ENCODE measurements at places on chromosomes 16 and 17.
A peak's percentile ranks its signal among the peaks of the same experiment; 100 is the strongest.

DNA sequence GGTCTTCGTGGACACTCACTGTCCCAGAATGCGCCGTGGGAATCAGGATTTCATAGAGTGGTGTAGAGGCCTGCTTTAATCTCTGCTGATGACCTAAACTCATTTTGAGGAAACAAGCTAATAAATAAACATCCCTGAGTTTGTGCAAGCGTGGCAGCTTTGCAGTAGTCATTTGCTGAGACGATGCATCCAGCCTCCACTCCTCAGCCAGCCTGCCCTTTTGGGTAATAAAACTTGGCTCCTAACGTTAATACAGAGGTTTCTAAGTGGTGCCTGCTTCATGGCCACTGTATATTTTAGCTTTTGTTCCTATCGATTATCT lies 1.3 kb downstream of the DGKE start:
- DNase-seq: no peak

- DNase-seq: peak; percentile 41
Observed at GRCh38 chr17:21019976-21020586, 22.7 kb downstream of the USP22 start.

- peak; percentile 9 for DNase-seq
Observed at GRCh38 chr17:7932483-7932891, 481 bp downstream of the CNTROB start.

DNA sequence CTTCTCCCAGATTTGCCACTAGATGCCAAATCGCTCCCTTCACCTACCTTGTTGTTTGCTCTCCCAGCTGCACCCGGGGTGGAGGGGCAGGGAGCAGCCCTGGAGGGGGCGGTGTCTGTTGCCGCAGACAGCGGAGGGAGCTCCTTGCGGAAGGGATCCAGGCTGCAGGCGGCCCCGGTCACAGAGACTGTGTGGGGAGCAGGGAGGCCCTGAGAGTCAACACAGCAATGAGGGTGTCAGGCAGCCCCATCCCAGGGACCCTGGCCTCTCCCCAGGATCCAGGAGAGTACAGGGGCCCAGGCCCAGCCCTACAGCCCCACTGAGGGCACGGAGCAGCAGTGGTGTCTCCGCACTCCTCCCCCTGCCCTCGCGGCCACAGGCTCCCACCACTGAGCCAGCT lies 50.5 kb upstream of the CHMP6 start:
- DNase-seq: no peak

DNA sequence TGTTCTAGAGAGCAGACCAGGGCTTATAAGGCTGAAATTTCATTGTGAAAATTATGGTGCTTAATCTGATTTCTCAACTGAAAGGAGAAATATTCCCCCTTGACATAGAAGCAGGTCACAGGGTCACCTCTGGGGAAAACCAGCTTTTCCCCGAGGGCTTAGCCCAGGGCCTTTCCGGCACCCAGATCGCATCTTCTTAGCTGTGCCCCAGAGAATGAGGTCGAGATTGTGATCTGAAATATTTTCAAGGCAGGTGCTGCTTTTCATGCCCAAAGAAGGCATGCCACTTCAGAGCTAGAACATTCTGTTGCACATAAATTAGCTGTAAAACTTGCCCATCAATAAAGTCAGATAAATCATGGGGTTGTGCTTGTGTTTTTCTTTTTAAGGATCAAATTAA lies 25.4 kb upstream of the ARHGAP17 start:
- no peak for DNase-seq

DNA sequence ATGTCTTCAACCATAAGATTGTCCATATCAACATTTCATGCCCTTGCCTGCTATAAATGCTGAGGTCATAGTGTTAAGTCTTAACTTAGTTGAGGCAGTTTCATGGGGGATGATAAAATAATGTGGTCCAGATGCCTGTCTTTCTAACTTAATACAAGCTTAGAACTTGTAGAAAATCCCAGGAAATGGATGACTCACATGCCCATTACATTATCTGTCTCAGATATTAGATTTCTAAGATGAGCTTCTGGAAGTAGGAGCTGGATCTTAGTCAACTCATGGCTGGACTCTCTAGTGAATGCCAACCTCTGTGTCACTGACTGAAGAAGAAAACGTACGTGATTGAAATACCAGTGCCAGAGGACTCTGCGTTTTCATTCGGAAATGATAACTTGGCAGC lies 797.5 kb upstream of the EEF2KMT start:
- no peak for DNase-seq

DNA sequence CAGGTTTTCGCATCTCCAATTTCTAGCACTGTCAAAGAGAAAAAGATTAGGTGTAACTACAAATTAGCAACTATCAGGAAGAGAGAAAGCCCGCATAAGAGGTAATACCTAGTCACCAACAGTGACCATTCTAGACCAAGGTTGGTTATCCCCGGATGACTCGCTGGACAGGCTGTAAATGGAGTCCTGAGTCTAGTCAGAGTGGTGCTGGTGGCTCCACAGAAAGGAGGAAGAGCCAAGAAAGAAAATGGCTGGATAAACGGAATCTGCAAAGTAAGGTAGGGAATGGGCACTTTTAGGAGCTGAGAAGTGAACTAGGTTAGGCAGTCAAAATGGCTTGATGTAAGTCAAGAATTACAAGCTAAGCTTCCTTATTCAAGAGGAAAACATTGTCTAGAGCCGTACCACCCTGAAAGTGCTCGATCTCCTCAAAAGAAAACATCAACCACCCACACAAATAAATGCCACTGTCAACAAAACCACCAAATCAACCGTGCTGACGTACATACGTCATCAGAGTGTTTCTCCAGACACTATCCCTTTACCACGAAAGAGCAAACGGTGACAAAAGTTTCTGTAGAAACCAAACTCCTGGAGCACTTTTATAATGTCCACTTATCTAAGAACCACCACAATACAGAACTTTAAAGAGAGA lies 2.2 kb downstream of the GSPT1 start:
- DNase-seq: peak; percentile 45

- DNase-seq: no peak
Observed at GRCh38 chr17:9151091-9151490, 129.8 kb downstream of the NTN1 start.

DNA sequence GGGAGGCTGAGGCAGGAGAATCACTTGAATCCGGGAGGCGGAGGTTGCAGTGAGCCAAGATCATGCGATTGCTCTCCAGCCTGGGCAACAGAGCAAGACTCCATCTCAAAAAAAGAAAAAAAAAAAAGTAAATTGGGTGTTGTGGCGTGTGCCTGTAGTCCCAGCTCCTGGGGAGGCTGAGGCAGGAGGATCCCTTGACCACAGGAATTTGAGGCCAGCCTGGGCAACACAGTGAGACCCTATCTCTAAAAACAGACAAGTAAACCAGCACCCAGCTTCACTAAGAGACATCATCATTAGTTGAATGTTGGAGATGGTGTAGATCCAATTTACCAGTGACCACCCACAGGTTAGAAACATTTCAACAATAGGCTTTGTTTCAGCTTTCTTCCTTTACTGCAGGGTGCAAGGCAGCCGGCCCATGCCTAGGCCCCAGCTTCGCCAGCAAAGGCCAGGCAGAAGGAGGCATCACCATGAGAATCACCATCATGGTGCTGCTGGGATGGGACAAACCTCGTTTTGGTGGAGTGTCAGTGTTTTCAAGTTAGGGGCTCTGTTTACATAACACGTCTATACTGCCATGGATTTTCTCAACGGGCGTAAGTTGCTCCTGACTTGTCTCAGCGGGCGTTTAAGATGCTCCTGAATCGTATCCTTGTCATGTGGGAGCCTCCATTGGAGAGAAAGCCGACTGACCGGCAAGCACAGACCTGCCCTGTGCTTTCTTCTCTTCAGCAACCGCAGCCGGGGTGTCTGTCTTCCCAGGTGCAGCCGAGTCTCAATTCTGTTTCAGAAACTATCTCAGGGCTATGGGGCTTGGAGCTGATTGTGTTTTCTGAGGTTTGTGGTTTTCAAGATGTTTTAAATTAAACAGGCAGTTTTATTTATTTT lies 7.3 kb downstream of the TCF25 start:
- no peak for DNase-seq

GRCh38 chr17:65551267-65552040 lies 10.0 kb downstream of the AXIN2 start:
- no peak for DNase-seq

- no peak for DNase-seq
Observed at GRCh38 chr16:89442588-89442987, 47.8 kb downstream of the ANKRD11 start.

DNA sequence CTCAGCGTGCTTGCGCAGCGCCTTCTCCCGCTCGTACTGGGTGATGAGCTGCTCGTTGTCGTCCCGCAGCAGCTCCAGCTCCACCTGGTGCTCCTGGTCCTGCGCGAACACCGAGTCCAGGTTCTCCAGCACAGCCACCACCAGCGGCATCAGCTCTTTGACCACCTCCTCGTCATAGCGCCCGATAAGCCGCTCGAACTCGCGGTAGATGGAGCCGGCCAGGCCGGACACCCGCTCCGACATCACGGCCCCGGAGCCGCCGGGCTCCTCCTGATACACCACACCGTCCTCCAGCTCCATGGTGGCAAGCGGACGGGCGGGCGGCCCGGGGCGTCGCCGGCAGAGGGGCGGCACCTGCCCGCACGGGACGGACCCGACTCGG lies 320 bp downstream of the SPAG9 start:
- peak; percentile 39 for DNase-seq

- peak; percentile 45 for DNase-seq
Observed at GRCh38 chr17:76492989-76493501, 8.2 kb downstream of the RHBDF2 start.

- no peak for DNase-seq
Observed at GRCh38 chr17:65515959-65516948, 45.2 kb downstream of the AXIN2 start.

DNA sequence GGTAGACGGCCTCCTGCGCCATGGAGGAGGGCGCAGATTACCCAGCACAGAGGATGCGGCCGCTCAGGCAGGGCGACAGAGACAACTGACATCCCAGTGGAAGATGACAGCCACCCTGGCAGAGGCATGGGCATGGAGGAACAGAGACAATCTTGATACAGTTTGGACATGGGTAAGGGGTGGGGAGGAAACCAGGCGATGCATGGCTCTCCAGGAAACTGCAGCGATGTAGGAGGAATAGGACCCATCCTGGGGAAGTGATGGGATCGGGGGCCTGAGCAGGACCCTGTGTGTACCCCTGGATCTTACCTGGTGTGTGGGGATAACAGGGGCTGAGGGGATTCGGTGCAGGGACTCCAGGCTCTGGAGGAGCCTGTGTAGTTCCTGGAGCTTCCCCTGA lies 4.6 kb downstream of the OSBPL7 start:
- DNase-seq: no peak

- peak; percentile 69 for DNase-seq
Observed at GRCh38 chr17:47315451-47316266, 8.1 kb upstream of the EFCAB13 start.

DNA sequence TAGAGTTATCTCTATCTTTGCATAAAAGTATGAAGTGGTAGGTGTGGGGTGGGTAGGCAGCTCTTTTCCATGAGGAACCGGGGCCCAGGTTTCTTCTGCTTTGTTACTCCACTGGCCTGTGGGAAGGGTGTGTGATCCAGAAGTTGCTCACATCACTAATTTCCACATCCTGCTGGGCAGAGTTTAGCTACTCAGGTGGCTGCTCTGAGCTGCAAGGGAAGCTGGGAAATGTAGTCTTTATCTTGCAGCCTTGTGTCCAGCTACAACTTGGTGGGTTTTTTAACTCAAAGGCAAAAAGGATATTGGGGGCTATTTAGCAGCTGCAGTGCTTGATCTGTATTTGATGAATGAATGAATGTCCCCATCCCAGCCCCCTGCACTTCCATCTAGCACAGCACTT lies 335.3 kb downstream of the SNX29 start:
- DNase-seq: no peak

GRCh38 chr17:6100891-6101500 lies 30.8 kb downstream of the WSCD1 start:
- DNase-seq: no peak

DNA sequence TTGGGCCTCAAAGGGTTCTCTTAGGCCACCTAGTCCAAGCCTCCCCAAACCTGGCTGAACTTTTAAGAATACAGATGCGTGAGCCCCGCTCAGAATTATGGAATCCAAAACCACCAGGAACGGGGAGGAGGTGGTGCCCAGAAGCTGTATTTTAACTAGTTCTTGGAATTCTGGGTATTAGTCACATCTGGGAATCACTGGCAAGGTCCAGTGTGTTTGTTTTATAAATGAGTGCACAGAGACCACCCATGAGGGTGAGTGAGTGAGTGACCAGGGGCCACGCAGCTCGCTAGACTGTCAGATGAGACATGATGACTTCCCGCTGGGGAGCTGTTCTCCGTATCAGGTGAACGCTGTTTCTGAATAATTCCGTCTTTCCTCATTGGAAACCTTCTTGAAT lies 14.2 kb downstream of the KLHL36 start:
- DNase-seq: no peak

DNA sequence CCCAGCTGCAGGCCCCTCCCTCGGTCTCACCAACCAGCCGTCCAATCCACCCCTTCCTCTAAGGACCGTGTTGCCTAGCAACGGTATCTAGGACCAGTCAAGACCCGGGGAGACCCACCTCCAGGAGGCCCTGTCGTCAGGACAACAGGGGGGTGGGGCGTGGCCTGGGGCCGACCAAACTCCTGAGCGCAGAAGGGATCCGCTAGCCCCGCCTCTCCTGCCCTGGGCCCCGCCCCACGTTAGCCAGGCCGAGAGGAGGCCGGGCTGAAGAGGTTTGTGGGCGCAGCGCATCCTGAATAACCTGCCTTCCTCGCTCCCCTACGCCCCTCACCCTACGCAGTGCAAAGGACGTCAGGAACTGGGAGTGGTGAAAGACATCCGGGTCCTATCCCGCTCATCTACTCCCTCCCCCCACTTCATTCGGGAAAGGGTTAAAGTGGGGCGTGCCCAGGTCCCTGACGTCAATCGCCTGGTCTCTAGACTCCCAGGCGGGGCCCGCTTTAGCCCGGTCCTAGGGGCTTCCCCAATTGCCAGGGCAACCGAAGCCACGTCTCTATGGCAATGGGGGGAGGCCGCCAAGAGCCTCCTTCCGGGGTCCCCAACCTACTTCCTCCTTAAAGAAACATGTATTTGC lies 14.7 kb downstream of the DLG4 start:
- peak; percentile 99 for DNase-seq

GRCh38 chr17:17766077-17766743 lies 70.6 kb downstream of the SREBF1 start:
- no peak for DNase-seq

GRCh38 chr17:79188048-79188447 lies 113.4 kb downstream of the ENGASE start:
- DNase-seq: no peak

GRCh38 chr16:53018834-53019416 lies 33.8 kb downstream of the CHD9NB start:
- no peak for DNase-seq

DNA sequence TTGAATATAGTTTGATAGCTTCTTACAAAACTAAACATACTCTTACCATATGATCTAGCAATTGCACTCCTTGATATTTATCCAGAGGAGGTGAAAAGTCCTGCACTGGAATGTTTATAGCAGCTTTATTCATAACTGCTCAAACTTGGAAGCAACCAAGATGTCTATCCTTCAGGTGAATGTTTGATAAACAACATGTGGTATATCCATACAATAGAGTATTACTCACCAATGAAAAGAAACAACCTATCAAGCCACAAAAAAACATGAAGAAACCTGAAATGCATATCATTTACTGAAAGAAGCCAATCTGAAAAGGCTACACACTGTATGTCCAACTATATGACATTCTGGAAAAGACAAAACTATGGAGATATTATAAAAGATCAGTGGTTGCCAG lies 16.1 kb downstream of the STAT3 start:
- no peak for DNase-seq

- DNase-seq: no peak
Observed at GRCh38 chr16:12680531-12680930, 123.2 kb downstream of the CPPED1 start.

- DNase-seq: no peak
Observed at GRCh38 chr16:87076950-87077749, 240.0 kb downstream of the C16orf95 start.

Measured in CD4-positive, alpha-beta T cell treated with Interleukin-4 for 4 hours (primary cell).